ENCODE measurements at places on chromosomes 4 and X. TPM values are rescaled to one million over a fixed set of nuclear protein-coding genes. Genes with fewer than 3 reads are reported as not detected.

DNA sequence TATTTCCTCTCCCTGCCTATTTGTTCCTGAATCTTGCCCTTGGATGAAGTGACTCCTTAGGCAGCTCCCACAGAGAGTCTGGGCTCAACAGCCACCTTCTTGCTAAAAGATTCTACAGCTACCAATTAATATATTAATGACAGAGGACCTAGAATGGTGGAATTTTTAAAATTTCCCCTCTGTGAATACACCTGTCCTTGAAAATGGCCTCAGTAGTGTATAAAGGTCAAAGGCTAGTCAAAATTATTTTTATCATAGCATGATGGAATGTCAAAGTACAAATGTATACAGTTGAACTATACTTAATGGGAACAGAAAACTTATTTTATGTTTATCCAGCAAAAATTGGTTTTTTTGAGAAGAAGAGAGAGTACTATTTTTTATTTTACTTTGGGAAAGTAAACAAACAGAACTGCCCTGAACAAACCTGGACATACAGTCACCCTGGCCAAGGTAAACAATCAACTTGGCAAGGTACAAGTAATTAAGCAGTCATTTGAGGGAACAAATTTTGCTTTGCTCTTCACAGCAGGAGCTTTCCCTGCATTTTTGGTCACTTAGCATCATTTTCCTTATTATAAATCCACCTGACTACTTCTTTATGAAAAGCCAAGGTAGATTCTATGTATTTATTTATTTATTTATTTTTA lies 250.8 kb downstream of the INPP4B start:
- no peak for ATAC-seq

- ATAC-seq: no peak
Measured at GRCh38 chr4:37948542-37948941, 11.7 kb upstream of the PTTG2 start.

DNA sequence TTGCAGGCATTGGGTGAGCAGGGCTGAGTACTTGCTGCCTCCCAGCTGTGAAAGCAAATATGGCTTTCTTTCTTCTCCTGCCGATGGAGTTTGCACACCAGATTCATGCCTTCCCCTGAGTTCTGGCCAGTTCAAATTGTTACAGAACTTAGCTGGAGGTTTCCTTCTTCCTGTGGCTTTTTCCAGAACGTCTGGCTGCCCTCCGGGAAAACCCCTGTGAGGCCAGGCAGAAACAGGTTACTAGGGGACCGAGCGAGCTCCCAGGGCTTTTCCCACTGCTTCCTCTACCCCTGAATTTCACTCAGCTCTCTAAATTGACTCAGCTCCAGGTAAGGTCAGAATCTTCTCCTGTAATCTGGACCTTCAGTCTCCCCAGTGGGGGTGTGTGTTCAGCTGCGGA lies 482.4 kb downstream of the C4orf33 start:
- no peak for ATAC-seq

The USP27X gene
- total RNA-seq: 5.3 TPM

The PCYT1B gene
- total RNA-seq: 1.4 TPM

DNA sequence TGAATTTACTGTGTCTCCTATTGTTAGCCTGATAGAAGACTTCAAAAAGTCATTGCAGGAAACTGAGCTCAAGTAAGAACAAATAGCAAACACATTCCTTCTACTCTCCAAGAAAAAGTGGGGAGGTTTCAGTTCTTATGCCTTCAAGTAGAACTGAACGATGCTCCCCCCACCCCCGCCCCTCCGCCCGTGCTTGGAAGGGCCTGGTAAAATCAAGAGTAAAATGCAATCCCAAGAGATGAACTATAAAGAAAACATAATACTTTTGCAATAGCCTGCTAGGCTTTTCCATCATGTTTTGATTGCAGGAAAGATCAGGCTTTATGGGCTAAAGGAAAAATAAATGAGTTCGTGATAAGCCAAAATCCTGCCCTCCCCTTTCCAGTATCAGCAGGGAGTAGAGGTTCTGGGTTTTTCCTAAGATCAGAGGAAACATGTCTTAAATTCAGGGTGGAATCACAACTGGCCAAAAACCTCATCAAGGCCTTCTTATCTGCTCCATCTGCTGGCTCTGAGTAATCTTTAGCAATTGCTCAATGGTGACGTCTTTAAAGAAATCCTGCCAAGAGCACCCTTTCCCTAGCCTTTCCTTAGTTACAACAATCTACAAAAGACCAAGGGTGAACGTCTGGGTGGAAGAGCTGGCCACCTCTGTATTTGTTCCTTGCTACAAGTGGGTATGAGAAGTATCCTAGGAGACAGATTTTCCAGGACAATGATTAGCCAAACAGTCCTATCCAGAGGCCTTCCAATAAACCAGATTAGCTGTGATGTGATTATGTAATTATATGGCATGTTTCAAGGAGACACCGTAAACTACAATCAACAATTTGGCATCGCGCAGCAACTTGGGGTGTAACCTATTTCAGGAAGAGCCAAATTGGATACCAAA lies 66.3 kb upstream of the FAM9C start:
- no peak for ATAC-seq

GRCh38 chr4:41460641-41461040 lies 77.3 kb upstream of the LIMCH1 start:
- no peak for ATAC-seq

The POU3F4 gene
- total RNA-seq: 6.7 TPM

DNA sequence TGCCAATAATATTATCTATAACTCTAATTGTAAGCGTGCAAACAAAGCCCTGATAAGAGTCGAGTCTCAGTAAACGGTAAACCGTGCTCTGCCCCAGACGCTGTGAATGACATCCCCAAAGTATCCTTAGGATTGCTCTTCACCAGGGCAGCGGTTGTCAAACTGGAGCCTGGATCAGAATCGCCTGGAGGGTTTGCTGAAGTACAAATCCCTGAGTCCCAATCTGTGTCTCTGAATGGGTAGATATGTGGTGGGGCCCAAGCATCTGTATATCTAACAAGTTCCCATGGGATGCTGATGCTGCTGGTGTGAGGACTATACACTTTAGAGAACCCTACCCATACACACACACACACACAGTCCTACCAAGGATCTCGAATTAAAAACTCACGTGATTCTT lies 813 bp upstream of the APBB2 start:
- ATAC-seq: no peak

GRCh38 chr4:100147684-100148083 lies 42.6 kb downstream of the DDIT4L start:
- ATAC-seq: no peak

The ADGRG4 gene
- 0.14 TPM for total RNA-seq

GRCh38 chr4:8830056-8830455 lies 41.6 kb downstream of the HMX1 start:
- ATAC-seq: no peak

DNA sequence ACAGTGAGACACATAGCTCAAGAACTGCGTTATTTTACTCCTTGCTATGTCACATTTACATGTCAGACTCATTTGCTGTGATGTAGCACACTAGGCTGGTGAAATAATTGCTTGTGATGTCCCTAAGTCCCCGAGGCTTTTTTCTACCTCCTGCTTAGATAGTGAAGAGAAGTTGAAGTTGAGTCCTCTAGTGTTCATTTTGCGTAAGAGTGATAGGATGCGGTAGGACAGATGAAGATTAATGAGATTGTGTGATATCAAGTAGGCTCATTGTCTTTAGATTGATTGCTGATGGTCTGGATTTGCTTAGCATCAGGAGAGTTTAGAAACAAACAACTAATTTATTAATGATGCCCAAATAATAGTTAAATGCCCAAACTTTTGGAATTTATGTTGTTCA lies 173.6 kb upstream of the NUDT6 start:
- ATAC-seq: no peak

The EVC2 gene
- 0.16 TPM for total RNA-seq

DNA sequence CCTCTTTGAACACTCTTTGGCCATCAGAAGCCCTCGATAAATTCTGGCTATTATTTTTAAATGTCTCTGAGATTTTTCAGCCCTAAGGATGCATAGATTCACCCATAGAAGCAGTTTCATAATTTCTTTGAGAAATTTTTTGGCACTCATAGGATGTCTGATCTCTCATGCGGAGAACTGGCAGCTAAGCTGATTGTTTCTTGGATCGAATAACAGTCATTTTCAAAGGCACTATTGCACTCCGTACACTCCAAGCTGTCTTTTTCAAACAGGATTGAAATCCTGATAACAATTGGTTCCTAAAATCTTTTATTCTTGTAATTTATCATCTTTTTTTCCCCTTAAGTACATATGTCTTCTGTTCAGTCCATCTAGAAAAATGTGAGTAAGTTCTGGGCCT lies 411.9 kb downstream of the SPOCK3 start:
- ATAC-seq: no peak

DNA sequence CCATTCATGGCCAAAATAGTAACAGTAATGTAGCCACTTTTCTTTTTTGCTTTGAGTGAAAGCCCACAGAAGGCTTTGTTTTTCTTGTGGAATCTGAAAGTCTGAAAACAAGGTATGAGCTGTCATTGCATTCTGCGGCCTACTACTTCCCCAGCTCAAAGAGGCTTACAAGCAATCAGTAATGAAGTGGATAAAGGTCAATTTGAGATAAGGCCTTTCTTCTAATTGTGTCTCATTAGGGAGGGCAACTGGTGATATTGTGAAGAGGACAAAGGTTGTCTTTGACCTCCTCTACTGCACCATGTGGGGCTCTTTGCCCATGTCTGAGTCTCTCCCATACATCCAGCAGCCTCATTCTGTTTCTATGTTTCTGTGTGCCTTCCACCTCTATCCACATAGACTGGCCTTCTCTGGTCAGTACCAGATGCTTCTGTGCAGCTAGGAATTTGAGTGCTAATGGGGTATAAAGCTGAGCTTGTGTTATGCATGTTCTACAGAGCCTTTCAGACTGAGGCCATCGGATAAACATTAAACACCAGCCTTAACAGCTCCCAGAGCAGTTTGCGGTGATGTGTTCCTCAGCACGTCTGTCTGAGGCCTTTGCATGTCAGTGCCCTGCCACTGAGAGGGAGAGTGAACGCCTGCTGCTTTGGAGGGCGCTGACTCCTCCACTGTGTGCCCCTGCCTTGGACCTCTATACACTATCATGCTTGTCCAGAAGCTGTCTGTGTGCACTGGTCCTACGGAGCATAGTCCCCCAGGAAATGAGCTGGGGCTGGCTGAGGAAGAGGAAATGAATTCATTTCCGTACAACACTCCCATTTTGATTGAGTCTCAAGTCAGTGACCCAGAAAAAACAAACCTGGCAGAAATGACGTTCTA lies 80.2 kb downstream of the SH2D1A start:
- peak; percentile 70 for ATAC-seq

DNA sequence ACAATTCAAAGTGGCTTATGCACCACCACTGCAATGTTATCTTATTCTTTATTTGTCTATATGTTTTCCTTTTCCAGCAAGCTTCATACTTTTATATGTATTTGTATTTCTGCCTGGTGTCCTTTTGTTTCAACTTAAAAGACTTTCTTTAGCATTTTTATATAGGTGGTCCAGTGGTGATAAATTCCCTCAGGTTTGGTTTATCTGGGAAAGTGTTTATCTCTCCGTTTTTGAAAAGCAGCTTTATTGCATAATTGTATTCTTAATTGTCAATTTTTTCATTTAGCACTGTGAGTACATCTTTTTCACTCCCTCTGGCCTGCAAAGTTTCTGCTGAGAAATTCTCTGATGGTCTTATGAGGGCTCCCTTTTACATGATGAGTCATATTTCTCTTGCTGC lies 479.0 kb upstream of the GRID2 start:
- ATAC-seq: no peak

DNA sequence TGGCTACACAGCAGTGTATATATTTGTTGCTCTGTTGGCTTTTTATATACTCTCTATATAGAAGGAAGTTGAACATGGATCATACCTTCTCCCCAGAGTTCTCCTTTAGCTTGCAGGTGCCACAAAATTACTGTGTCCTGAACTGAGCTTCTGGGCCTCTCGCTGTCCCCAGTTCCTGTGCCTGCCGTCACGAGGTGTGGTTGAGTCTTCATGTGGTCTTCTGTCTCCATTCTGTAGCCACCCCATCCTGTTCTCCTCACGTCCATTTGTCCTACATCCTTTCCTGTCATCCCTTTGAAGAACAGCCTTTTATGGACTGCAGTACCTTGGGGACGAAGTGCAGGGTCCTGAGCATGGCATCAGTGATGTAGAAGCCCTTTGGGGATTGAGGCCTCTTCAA lies 14.5 kb downstream of the TMEM131L start:
- no peak for ATAC-seq

GRCh38 chrX:124211312-124211942 lies 121.0 kb upstream of the TEX13D start:
- peak; percentile 75 for ATAC-seq

- ATAC-seq: no peak
Measured at GRCh38 chrX:64093761-64094160, 111.7 kb downstream of the AMER1 start.

- peak; percentile 19 for ATAC-seq
Measured at GRCh38 chrX:116318672-116319071, 117.7 kb upstream of the SLC6A14 start.

DNA sequence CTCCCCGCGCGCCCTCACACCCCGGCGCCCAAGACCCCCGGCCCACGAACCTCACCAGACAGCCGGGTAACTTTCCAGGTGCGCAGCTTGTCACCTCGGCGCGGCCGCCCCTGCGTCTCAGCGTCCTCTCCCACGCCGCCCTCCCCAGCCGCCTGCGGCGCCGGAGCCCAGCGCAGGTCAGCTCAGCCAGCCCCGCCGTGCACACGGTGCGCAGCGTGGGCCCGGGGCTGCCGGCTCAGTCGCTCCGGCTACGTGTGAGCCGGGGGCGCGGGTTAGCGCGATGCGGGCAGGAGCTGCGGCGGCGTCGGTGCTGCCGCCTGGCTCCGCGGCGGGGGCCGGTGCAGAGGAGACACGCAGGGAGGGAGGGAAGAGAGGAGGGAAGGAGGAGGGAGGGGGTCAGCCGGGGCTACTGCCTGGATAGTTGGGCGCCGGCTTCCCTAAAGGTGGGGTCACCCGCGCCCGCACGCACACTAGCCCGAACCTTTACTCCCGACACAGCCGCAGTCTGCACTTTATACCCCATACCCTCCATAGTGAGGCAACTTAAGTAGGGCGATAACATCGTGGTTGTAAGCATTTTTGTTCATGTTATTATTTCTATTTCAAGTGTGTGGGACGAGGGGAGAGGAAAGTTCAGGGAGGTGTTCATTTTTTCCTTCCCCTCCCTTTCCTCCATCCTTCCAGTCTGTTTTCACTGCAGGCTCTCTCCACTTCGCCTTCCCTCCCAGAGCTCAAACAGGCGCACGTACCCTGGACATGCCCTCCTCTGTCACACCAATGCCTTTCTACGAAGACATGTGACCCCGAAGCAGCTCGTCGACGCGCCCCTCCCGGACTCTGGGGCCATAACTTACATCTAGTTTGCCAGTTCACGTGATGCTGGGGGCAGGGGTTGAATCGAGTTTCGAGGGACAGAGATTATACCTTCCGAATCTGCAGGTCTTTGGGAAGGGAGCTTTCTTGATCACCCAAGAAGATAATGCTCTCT lies at the start of gene PRKG2:
Gene PRKG2, minus strand, starts transcription at position 342 of the 988 bp plus-strand sequence. CDS start 10,175 bp downstream, outside the sequence.
- ATAC-seq: peak; percentile 63

GRCh38 chrX:74270393-74270792 lies 33.6 kb upstream of the ZCCHC13 start:
- ATAC-seq: no peak

DNA sequence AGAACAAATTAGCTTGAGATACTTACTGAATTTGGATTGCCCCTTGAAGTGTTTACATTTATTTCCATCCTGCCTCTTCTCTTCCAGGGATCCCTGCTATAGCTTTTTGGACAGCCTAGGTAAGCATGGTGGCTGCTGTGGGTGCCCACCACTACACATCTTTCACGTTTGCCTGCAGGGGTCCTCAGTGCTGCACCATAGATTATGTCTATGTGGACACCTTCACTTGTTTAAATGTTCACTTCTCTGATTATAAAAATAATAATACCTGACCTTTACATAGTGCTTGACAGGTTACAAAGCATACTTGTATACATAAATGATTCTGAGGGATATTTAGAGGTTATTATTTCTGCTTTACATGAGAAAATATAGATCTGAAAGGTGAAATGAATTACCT lies 67.9 kb upstream of the SLC4A4 start:
- ATAC-seq: peak; percentile 37
